ENCODE measurements at places on chromosomes 2 and 18.

DNA sequence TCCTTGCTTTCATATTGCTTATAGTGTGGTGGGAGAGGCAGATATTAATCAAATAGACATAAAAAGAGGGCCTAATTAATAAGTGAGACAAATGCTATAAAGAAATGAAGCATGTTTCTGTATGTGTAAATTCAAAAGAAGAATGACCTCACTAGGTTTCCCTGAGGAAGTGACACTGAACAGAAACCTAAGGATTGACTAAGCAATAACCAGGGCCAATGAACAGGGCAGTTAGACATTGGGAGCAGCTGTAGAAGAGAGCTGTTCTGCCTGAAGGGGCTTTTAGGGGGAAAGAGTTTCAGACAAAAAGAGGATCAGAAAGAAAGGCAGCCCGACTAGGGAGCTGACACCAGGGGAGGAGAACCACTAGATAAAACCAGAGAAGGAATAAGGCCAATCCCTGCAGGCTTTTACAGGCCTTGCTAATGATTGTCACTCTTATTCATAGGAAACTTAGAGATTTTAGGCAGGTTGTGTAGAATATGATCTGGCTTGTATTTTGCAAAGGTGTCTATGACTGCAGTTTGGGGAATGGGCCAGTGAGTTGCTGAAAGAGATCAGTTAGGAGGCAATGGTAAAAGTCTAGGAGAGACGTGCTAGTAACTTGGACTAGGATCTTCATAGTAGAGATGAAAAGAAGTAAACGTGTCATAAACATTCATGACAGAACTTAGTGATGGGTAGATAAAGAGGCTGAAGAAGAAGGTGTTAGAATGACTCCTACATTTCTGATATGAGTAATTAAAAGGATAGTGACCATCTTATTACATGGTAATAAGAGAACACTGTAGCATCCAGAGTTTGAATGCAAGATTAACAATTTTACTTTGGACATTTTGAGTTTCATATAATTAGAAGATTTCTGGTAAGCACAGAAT lies 26.8 kb upstream of the NABP1 start:
- no peak for DNase-seq

DNA sequence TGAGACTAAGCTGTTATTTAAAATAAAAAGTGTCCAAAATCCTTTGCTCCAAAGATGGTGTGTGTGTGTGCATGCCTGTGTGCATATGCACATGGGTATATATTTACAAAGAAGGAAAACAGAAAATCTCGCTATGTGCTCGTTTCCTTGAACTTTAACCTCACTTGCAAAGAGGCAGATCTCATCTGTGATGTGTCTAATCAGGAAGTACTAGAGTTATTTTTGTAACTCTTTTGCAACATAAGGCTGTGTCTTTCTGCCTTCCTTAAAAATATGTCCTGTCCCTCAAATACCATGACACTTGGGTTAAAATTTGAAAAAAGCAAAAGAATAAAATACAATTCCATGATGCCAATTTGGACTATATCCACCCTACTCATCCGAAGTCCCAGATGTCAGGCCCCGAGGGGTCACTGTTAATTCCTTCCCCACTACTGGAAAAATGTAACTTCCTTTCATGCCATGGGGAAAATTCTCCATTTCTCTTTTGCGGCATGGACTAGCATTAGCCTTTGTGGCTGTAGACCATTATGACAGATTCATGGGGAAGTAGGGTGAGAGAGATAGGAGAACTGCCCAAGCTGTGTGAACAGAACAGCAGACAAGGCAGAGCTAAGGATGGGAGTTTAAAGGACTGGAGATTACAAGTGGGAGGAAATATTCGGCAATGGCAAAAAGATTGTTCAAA lies 191.3 kb downstream of the MYO1B start:
- DNase-seq: no peak

DNA sequence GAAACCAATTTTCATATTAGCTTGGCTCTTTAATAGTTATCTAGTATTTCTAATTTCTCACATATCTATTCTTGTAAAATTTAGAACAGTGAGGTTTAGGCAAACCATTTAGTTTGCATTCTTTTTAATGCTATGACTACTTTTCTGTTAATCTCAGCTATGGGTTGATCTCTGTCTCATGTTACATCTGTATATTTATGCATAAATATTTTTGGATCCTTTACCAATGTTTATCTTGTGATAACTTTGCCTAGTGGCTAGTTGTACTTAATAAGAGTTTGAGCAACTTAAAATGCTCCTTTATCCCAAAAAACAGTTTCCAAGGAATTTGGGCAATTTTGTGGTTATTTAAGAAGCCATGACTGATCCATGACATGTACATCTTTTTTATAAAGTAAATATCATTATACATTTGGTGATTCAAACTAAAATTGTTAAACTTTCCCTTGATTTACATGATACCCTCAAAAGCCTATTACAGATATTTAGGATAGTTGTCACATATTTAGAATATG lies 86.3 kb downstream of the R3HDM1 start:
- no peak for DNase-seq

GRCh38 chr2:226674123-226674522 lies 125.5 kb downstream of the IRS1 start:
- DNase-seq: no peak

DNA sequence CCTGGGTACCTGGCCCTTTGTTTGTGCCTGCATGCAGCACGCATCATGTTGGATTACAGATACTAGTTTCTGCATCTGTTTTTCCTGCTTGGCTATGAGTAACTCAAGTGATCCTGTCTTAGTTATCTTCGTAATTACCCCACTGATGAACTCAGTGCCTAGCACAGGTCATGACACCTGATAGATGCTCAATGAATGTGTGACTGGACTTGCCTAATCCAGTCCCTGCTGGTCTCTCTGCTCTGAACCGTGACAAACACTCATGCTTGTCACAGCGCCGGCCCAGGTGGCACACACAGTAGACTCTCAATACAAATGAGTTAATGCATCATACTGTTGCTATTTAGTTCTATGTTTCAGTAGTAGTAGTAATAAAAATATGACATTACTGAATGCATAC lies 31.2 kb upstream of the NTSR2 start:
- no peak for DNase-seq

GRCh38 chr2:35447215-35447614 lies 908.4 kb upstream of the CRIM1 start:
- no peak for DNase-seq

DNA sequence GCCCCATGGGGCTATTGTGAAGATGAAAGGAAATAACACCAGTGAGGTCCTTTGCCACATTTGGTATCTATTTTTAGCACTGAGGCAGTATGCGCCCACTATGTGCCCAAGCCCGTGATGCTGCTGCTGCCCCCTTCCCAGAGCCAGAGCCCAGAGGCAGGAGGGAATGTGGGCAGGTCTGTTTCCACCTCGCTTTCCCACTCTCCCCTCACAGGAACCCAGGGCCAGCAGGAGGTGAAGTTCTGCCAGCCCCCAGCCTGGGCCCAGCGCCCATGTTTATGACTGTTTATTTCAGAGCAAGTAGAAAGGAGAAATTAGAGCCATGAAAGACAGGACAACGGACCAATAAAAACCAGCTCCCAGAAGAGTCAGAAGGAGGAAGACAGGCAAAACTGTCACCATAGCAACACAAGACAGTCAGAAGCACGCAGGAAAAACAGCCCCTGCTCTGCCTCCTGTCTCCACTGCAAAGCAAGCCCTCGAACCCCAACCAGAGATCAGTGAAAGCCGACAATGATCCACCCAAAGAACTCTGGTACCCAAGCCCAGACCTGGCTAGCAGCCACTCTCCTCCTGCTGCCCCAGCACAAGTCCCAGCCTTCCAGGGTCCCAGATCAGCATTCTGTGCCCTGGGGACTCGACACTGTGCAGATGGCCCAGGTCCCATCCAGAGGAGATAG lies 1.4 kb downstream of the CYRIA start:
- no peak for DNase-seq

Measured in stimulated activated CD4-positive, alpha-beta T cell treated with anti-CD3 and anti-CD28 coated beads, Interleukin-15, amount 100 ng/mL, for 48 hours (primary cell).